ENCODE measurements at places on chromosomes 1 and 21.

- DNase-seq: no peak
Measured at GRCh38 chr1:91059157-91059556, 37.3 kb upstream of the ZNF644 start.

DNA sequence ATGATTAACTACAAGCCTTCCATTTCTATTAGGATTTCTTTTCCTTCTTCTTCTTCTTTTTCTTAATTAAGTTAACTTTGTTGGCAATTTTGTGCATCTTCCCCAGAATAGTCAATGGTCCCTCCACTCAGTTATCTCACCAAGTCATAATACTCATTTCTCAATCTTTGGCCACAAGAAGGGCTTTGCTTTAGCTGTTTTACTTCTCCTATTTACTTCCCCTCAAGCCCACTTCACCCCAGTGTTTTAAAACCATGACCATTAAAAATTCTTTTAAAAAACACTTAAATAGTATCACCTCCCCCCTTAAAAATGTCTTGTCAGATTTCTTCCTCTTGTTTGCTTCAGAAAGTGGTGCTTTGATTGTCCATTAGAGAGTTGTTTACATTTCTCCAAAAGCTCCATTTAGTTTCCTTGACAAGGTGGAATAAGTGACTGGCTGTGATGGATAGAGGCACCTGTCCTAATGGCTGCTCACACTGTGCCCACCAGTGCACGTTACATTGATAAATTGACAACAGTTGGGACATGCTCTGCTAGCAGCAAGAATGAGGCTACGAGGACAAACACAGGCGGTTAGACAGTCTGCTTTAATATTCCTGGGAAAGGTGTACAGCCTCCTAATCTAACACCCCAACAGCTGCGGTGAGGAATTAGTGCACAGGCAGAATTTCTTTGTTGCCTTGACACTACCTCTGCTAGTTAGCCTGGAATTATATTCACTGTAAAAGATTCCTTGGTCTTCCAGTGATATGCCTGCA is 354.7 kb downstream of the LMO4 start:
- DNase-seq: no peak

DNA sequence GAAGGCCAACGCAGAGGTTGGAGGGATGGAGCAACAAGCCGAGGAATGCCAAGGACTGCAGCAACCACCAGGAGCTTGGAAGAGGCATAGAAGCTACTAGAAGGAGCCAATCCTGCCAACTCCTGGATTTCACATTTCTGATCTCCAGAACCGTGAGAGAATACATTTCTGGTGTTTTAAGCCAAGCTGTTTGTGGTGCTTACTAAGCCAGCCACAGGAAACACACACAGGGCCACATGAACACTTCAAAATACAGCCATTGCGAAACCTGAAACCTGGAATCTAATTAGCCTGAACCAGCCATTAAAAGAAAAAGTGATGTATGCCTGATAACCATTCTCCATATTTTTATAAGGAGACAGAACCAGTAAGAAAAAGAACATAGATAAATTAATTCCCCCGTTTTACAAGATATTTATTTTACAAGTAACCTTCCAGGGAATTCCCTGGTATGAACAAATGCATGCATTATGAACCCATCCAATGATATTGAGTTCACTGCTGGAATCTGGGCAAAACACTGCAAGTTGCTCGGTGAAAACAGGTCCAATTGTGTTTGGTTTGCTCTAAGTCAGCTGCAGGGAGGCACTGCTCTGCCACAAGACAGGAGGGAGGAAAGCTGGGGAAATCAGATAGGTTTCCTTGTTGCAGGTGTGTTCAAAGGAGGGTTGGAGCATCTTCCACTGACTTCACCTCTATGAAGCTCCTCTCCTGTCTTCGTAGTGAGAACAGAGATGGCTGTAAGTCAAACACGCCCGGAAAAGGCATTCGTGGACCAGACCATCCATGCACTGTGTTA is 70.2 kb downstream of the ETS2 start:
- no peak for DNase-seq

- DNase-seq: no peak
Measured at GRCh38 chr1:23132033-23132432, 36.6 kb downstream of the LUZP1 start.

GRCh38 chr1:37233606-37234005 is 199.3 kb upstream of the GRIK3 start:
- no peak for DNase-seq

DNA sequence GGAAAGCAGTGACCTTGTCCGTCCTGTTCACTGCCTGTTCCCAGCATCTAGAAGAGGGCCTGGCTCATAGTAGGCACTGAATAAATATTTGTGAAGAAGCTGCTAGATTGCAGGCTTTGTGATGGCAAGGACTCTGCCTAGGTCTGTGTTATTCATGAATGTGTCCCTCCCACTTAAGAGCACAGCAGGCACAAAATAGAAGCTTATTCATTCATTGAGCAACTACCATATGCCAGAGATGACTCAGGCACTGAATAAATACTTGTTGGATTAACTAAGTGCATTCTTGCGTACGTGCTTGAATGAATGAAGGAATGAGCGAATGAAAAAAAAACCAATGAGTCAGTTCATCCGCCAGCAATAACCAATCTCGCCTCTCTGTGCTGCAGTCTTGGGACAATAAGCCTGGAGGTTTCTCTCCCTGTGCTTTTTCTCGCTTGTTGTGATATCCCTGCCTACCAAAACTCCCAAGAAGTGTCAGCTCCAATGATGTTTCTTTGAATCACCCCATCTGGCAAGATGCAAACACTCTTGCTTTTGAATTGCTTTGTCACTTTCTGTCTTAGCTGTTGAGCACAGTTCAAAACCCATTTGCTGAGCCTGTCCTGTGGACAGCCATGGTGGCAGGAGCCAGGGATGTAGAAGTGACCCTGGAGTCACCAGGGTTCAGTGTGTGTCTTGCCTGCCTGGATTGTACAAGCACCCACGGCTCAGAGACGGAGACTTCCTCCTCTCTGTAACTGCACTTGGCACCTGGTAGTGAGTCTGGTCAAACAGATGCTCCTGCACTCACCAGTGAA is 143.9 kb downstream of the KAZN start:
- peak; percentile 35 for DNase-seq

GRCh38 chr1:186682736-186683135 is 2.5 kb upstream of the PTGS2 start:
- no peak for DNase-seq

GRCh38 chr1:11537854-11538591 is 59.1 kb downstream of the DISP3 start:
- no peak for DNase-seq

GRCh38 chr1:221689138-221689537 is 52.8 kb downstream of the DUSP10 start:
- no peak for DNase-seq

DNA sequence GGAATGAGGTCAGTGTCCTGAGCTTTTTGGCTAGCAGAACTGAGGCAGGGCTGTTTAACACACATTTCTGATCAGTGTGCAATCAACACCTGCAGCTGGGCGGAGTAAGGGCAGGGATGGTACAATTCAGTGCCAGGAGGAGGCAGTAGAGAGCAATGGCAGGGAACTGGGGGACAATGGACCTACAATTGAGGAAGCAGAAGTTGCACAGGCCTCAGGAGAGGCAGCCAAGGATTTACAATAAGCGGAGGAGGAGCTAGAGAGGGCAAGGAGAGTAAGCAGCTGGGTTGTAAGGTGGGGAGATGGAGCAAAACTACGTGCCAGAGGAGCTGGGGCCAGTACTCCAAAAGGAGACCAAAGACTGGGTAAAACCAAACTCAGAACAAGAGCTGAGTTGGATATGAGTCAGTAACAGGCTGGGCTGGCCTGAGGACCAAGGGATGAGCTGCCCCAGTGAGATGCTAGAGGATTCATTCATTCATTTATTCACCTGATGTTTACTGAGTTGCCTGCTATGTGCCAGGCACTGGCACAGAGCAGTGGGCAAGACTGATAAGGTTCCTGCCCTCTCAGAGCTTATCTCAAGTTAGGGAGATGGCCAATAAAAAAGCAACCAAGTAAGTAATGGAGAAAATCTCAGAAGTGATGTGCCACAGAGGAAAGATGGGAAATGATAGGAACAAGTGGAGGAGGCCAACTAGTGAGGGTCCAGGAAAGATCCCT is 10.4 kb upstream of the GALE start:
- DNase-seq: no peak

DNA sequence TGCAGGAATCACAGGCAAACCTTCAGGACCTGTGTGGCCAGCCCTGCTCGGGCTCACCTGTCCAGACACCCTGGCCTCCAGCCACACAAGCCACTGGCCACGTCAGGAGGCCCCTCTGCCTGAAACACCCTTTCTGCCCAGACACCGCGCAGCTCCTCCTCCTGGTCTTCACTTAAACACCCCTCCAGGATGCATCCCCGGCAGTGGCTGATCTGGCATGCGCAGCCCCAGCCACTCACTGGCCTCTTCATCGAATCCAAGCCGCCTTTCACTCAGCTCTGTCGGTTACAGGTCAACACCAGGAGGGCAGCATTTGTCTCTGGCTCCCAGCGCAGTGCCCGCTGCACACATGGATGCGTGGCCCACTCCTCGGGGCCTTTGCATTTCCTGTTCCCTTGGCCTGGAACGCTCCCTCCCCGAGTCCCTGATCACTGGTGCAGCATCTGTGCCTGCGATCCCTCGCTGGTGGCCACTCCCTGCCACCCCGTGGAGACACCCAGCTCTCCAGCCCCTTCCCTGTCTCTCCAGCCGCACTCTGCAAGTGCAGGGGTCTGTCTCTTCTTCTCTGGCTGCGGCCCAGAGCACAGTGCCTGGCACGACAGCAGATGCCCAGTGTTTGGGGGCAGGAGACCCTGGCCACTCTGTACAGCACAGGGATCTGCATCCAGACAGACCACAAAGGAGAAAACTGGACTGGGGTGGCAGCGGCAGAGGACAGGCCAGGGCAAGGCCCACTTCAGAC is 9.4 kb downstream of the TPRG1L start:
- no peak for DNase-seq

GRCh38 chr1:197768014-197768805 is 7.1 kb downstream of the DENND1B start:
- DNase-seq: no peak

DNA sequence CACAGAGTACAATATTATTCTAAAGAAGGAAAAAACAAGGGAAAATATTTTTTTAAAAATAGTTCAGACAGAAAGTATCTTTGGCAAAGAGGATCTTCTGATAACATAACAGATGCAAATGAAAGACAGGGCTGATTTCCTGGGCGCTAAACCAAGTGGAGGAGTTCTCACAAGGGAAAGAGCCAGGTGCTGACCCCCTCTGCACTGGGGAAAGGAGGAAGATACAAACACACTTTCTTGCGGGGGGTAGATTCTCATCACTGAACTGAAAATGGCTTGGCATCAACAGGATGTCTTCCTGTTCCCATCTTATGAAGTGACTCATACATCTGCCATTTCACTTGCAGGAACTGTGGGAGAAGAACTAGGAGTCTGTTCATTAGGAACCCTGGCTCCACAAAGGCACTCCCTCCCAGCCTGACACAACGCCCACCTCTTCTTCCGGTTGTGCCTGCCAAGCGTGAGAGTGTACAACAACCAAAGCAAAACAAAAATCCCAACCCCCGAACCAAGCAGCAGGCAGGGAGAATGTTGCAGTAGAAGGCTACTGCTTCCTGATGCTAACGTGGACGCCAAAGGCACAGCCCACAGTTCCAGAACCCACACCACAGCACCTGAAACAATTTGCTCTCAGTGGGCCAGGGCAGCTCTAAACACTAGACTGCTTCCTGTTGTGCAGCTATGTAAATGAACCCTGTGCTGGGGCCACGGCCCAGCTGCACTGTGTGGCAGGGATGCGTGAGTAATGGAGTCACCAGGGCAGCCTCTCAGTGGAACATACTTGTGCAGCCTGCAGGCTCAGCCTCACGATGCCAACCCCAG is 51.0 kb downstream of the GADD45A start:
- DNase-seq: peak; percentile 91

GRCh38 chr1:94468708-94469107 is 50.5 kb downstream of the ABCD3 start:
- DNase-seq: no peak

- no peak for DNase-seq
Measured at GRCh38 chr1:84768634-84769033, 78.4 kb upstream of the SSX2IP start.

- no peak for DNase-seq
Measured at GRCh38 chr1:23548704-23549143, 10.6 kb downstream of the ID3 start.

- no peak for DNase-seq
Measured at GRCh38 chr1:244076740-244077139, 25.7 kb downstream of the ZBTB18 start.

DNA sequence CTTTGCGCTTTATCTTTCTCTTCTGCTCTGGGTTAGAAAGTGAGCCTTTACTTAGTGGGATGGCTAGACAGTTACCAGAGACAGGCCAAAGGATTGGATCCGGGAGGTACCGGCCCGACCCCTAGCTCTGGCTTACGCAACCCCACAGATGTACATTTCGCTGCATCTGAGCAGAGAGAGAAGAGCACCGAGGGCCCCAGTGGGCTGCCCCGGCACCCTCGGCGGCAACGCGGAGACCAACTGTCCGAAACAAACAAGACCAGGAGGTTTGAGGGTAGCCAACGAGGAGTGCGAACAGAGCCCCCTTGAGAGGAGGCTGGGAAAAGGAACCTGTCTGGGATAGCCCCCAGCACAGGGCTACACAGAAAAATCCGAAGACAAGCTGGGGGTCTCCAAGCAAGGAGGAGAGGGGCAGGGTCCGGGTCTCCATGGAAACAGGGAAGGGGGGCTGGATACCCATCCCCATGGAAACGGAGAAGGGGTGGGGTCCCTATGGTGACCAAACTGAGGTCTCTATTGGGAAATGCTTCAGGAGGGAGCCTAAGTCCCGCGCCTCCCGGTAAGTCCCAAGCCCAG is 373 bp downstream of the MTF1 start:
- no peak for DNase-seq

GRCh38 chr1:112304126-112304525 is 91.9 kb upstream of the CTTNBP2NL start:
- DNase-seq: no peak
